ENCODE measurements at places on chromosomes 2 and 18. TPM values are rescaled to one million over a fixed set of nuclear protein-coding genes. Genes with fewer than 3 reads are reported as not detected.

- DNase-seq: no peak
These were observed 291.6 kb downstream of the ZNF385B start for GRCh38 chr2:179569831-179570233.

DNA sequence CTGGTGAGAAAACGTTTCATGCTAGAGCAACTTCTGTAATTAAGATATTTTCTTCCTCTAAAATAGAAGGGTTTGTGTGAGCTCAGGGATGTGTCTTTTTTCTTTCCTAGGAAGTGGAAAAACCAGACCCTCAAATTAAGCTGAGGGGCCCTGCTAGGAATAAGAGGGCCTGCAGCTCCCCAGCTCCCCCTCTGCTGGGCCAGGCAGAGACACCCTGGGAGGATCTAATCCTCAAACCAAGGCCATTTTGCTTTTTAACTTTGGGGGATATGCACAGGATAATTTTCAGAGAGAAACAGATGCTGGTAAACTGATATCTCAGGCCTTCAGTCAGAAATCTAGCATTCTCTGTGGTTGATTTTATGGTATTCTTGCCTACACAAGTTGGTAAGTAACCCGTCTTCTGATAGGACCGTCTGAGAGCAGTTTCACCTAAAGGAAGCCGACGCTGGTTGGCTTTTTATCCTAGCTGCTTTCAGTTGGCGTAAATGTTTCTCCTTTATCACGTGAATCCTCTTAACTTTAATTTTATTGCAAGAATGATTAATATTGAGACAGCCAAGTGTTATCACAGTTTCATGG is 34.8 kb downstream of the SNTG2 start:
- DNase-seq: no peak

- DNase-seq: no peak
These were observed 264.9 kb downstream of the SUCLG1 start for GRCh38 chr2:84194181-84194580.

The EVA1A gene
- 9.7 TPM for total RNA-seq

DNA sequence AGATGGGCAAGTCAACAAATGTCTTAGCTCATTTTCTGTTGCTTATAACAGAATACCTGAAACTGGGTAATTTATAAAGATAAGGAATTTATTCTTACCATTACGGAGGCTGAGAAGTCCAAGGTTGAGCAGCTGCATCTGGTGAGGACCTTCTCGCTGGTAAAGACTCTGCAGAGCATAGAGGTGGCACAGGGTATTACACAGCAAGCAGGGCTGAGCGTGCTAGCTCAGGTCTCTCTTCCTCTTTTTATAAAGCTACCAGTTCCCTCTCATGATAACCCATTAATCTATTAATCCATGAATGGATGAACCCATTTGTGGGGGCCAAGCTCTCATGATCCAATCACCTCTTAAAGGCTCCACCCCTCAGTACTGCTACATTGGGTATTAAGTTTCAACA is 109.1 kb downstream of the CDK15 start:
- no peak for DNase-seq

The TEKT4 gene
- 0.09 TPM for total RNA-seq

- no peak for DNase-seq
These were observed 651.4 kb downstream of the STK39 start for GRCh38 chr2:167595839-167596471.

The RAB11FIP5 gene
- total RNA-seq: 24.1 TPM

DNA sequence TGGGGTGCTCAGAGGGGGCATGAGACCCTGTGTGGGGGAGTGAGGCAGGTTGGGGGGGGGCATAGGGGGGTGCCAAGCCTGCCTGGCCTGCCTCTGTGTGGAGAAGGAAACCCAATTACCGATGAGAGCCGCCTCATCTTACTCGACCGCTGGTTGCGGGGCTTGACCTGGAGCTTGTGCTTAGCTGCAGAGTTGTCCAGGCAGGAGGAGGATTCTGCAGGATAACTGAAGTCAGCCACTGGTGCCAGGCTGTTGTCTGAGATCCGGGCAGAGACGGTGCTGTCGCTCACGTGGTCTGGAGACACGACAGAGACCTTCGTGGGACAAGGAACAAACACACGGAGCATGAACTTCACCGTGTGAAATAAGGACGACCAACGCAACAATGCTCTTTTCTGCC is 95.9 kb upstream of the MGAT4A start:
- no peak for DNase-seq

DNA sequence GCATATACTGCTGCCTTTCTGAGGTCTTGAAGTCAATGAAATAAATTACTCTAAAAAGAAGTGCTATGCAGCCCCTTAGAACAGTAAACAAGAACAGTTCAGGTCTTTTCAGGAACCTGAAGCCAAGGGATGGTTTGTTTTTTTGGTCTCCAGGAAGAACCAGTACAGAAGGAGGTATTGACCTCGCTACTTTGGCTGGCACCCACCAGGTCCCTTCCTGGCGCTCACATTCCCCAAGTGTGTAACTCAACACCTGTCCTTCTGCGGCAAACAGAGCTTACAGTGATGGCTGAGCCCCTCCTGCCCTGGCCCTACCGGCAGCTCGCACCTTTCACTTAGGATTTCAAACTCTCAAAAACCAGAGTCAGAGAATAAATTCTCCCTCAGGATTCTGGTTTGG is 51.9 kb downstream of the SETBP1 start:
- peak; percentile 28 for DNase-seq

DNA sequence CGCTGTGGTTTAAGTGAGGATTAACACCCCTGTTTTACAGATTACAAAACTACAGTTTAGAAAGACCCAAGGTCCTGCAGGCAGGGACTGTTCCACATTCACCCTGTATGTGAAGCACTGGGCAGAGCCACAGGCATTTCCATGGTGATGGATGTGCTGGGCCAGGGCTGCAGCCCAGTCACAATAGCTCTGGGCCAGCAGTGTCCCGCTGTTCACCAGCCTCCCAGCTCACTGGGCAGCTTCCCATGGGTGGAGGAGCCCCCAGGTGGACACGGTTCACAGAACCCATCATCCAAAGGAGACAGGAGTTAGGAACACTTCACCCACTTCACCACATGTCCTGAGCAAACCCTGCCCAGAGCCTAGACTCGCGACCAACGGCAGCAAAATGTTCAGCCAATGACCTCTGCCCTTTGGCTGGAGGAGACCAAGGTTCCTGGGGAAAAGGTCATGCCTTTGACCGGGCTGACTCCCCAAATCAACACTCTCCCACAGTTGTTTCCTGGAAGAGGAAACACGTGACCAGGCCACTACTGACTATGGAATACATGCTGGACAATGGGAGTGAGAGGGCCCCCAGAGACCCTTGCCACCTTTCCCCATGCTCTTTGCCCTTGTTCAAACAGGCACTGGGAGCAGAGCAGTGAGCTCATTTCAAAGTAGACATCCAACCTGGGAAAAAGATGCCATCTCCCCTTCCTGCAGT is 28.0 kb upstream of the SLC35F6 start:
- no peak for DNase-seq

DNA sequence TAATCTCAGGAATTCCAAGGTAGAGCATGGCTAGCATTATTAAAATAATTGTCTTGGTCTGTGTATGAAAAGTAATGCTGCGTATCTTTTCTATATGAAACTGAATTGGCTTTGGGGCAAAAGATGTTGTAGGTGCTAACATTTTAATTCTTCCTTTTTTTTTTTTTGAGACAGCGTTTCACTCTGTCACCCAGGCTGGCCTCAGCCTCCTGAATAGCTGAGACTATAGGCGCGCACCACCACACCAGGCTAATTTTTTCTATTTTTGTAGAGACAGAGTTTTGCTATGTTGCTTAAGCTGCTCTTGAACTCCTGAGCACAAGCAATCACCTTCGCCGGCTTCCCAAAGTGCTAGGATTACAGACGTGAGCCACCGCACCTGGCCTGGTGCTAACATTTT is 172.6 kb upstream of the STON1 start:
- no peak for DNase-seq

The LHCGR gene
- total RNA-seq: 1.6 TPM

GRCh38 chr2:171794918-171795317 is 99.1 kb downstream of the SLC25A12 start:
- no peak for DNase-seq

DNA sequence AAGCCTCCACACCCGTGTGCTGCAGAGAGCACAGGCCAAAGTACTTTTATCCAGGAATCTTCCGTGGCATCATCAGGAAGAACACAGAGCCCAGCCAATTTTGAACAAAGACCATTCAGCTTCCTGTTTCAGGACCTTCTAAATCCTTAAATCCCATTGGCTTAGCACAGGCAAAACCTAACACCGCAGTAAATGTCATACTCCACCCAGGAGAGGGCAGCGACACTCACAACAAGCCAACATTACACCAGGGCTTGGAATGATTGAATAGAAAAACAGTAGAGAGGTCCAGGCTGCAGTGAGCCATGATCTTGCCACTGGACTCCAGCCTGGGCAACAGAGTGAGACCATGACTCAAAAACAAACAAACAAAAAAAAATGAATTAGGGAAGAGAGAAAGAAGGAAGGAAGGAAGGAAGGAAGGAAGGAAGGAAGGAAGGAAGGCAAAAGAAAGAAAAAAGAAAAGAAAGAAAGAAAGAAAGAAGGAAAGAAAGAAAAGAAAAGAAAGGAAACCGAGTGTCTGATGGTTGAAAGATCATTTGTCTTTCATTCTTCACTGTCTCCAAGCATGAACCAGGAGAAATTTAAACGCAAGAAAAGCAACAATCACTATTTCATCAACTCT is 144.6 kb upstream of the SATB2 start:
- DNase-seq: no peak

GRCh38 chr2:119282146-119282995 is 58.7 kb downstream of the STEAP3 start:
- DNase-seq: no peak

GRCh38 chr2:38248255-38248654 is 128.8 kb downstream of the ATL2 start:
- DNase-seq: no peak

GRCh38 chr2:231399853-231400680 is 4.6 kb downstream of the B3GNT7 start:
- no peak for DNase-seq

- no peak for DNase-seq
These were observed 90.4 kb upstream of the NOSTRIN start for GRCh38 chr2:168712053-168712452.

DNA sequence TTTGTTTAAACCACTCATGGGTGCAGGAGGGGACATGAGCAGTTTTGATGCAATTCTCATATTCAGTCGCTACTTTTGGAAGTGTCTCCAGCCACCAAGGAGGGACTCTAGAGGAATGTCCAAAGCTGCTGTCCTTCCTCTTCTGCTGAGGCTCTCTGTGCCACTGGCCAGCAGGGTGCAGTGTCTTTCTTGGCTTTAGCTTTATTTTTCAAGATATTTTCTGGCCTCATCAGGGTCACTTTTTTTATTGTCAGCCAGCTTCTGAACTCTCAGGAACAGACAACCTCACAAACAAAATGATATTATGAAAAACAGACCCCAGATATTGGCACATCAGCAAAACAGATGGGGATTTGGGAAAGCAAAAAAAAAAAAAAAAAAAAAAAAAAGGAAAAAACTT is 289.3 kb upstream of the ZSWIM2 start:
- DNase-seq: no peak

The GULP1 gene
- 45.4 TPM for total RNA-seq

The TUBA3E gene
- total RNA-seq: not detected

The LAMA3 gene
- total RNA-seq: 31.3 TPM

- no peak for DNase-seq
These were observed 203.2 kb downstream of the METTL4 start for GRCh38 chr18:2368102-2368501.

- no peak for DNase-seq
These were observed 14.2 kb downstream of the UBXN2A start for GRCh38 chr2:23954325-23955014.

GRCh38 chr2:123578016-123578415 is 447.1 kb upstream of the CNTNAP5 start:
- DNase-seq: no peak

DNA sequence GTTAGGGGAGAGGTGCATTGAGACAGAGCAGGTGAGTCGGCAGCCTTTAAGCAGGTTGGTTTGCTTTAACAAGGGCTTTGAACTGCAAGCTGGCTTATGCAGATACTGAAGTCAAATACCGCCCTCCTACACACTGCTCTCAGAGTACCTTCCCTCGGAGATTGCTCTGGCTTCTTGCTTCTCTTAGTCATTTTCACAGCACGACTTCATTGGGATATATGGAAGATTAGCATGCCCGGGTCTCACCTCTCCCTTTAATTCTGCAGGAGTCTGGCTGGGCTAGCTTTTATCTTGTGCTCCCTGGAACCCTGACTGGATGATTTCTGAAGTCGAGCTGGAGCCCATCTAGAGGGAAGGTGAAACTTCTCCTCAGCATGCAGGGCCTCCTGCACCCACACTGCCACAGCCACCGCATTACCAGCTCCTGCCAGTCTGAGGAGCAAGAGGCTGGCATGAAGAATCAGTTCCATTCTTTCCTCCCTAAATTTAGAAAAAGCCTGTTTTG is 395.5 kb upstream of the HNRNPA3 start:
- no peak for DNase-seq

The IDH1 gene
- total RNA-seq: 103 TPM

DNA sequence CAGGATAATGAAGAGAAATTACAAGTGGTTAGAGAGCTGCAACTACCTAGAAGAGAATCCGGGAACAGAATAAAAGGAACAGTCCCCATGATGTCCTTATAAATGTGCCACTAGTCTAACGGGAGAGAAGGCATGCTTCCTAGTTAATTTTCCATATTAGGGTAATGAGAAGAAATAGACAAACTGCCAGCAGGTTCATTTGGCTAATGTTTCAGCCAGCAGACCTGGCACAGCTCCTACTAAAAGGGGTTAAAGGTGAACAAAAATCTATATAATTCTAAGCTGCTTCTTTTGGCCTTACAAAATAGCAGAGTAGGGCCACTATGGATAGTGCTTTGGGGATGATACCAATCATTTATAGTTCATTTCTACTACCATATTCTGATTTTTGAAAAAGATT is 845.3 kb upstream of the GCFC2 start:
- no peak for DNase-seq

DNA sequence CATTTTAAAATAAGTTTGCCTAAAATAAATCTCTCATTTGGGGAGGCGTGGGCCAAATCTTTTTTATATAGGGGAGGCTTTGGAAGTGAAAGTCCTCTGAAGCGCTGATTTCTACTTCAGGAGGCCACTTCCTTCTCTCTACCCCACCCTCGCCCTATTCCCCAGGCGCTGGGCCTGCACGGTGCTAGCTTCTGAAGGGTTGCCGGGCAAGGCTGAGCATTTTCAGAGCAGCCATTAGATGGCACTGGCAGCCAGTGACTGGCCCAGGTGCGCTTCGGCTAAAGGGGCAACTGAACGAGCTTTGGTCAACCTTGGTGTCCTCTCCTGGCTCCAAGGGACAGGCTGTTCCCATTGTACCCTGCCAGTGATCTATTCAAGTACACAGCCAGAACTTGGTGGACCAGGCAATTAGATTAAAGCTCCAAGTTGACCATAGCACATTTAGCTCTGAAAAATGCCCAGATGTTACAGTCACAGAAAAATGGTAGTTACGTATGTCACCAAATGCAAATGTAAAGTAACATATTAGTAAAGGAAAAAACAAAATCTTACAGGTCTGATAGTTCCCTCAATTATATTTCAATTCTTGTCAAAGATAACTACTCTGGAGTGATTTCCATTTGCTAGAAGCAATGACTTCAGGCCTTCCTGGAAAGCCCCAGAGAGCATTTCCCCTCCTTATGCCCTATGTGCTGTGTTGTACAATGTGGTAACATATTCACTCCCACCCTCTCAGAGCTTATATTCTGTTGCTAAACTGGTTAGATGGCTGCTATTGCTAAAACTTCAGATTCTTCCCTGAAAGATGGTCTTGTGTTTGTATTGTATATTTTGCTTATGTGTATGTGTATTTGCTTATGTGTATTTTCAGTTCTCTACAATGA is 2.1 kb downstream of the POMC start:
- no peak for DNase-seq

The RNF125 gene
- total RNA-seq: 1.2 TPM

- DNase-seq: no peak
These were observed 30.3 kb upstream of the PDK1 start for GRCh38 chr2:172525601-172526000.

Measured in prostate gland (tissue), 2 donors.